ENCODE measurements at places on chromosomes 5 and 9.

- DNase-seq = no peak
Measured at GRCh38 chr5:759111-759751, 25.3 kb downstream of the ZDHHC11B start.

DNA sequence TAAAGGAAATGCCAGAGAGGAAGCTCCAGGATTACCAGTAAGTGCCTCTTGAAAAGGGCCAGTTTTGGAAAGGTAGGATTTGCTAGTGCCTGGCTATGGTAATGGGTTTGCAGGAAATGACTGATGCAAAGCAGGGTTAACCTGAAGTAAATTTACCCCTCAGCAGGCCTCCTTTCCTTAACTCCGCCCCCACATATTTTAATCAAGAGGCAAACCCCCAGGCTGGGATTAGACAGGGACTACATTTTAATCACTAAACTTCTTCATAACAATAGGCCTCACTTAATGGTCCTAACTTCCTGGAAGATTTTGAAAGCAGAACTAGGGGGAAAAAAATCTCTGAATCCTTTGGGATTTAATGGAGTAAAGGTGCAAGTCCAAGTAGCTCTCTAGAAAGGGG is 10.2 kb upstream of the SLC1A3 start:
- DNase-seq = no peak

DNA sequence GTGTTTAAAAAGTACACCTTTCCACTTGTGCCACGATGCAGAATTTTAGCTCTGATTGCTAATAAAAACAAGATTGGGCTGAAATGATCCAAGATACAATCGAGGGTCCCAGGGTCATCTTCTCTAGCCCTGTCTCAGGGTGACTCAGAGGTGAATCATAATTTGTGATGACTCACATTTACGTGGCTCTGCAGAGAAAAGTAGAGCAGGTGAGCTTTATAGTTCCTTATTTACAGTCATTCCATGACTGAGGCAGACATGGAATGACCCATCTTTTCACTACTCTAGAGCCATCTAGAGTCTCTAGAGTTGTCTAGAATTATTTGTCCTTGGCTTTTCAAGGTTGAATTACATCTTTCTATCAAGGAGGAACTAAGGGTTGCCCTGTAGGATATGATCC is 155.2 kb downstream of the GAS1 start:
- DNase-seq = no peak

- no peak for DNase-seq
Measured at GRCh38 chr9:32442433-32442832, 58.0 kb downstream of the ACO1 start.

GRCh38 chr5:61732796-61733195 is 400.7 kb downstream of the ZSWIM6 start:
- no peak for DNase-seq

DNA sequence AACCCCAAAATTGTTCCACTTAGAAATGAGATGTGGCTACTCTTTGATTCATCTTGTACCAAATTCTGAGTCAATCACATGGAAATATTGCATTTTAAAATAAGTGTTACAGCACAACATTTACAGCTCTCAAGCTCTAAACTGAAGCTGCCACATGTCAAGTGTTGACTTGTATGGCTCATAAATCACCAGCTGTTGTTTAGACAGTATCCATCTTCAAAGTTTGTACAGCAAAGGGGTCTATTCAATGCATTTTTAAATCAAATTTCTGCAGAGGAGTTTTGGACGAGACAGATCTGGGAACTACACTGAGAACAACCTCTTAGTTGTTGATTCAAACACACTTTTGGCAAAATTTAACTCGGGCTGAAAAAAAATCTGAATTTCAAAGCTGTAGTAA is 31.4 kb downstream of the CHSY3 start:
- DNase-seq = no peak

- no peak for DNase-seq
Measured at GRCh38 chr5:1141834-1142233, 30.0 kb upstream of the SLC12A7 start.

- DNase-seq = no peak
Measured at GRCh38 chr9:124814164-124814535, 37.2 kb downstream of the OLFML2A start.

GRCh38 chr9:12584656-12585522 is 108.3 kb upstream of the TYRP1 start:
- no peak for DNase-seq

GRCh38 chr5:153404747-153405146 is 85.7 kb upstream of the GRIA1 start:
- DNase-seq = no peak

- no peak for DNase-seq
Measured at GRCh38 chr9:119252671-119253299, 116.5 kb downstream of the BRINP1 start.

DNA sequence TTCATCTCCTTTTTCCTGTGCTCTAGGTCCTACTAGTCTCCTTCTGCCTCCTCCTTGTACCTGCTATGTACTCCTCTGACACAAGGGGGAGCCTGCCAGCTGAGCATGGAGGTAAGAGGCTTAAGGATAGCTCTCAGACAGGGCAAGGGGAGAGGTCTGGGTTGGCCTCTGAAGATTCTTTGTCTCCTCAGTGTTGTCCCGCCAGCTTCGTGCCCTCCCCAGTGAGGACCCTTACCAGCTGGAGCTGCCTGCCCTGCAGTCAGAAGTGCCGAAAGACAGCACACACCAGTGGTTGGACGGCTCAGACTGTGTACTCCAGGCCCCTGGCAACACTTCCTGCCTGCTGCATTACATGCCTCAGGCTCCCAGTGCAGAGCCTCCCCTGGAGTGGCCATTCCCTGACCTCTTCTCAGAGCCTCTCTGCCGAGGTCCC is 3.8 kb downstream of the CREB3 start:
- peak; percentile 27 for DNase-seq

GRCh38 chr5:36599986-36600779 is 6.2 kb upstream of the SLC1A3 start:
- no peak for DNase-seq

DNA sequence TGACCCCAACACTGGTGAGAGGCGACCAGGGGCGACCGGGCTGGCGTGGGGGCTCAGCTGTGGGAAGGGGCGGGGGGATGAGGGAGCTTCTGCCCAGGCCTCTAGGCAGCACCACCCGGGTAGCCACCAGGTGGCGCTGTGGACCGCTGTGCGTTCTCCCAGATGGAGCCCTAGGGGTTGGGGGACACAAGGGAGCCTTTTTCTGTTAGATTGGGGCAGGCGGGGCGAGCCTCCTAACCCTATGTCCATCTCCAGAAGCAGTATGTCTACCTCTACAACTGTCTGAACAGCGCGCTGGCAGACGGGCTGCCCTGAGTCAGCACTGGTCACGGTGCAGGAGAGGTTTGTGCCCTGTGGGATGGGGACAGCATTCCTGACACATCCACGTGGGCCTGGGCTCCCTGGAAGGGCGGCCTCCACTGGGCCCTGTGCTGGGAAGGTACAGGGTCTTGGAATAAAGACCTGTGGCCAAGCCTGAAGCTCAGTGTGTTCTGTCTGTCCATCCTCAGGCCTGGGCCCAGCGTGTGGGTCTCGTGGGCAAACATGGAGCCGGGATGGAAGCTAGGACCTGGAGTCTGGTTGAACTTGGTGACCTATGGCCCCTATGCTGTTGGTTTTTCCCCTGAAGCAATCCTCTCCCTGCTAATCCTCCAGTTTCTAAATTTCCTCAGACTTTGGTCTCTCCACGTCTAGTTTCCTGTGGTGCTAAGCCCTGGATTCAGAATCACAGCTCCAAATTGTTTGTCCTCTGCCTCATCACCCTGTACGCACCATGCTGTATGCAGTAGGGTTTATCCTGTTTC is 23.1 kb upstream of the SPTLC1 start:
- peak; percentile 38 for DNase-seq

DNA sequence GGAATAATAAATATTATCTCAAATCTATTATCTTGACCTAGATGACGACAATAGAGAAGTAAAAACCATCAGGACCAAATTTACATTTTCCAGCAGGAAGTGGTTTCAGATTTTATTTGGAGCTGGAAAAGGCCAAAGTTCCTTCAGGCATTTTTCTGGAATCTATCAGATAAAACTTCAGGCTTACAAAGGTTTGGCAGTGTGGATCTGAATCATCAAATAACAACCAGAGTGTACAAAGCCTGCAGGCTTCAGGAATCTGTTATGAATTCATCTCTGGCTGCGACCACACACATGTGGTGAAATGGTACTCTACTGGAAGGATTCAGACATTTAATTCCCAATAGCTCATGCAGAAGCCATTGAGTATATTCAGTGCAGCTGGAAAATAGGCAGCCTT is 726.4 kb upstream of the GRAMD2B start:
- no peak for DNase-seq

DNA sequence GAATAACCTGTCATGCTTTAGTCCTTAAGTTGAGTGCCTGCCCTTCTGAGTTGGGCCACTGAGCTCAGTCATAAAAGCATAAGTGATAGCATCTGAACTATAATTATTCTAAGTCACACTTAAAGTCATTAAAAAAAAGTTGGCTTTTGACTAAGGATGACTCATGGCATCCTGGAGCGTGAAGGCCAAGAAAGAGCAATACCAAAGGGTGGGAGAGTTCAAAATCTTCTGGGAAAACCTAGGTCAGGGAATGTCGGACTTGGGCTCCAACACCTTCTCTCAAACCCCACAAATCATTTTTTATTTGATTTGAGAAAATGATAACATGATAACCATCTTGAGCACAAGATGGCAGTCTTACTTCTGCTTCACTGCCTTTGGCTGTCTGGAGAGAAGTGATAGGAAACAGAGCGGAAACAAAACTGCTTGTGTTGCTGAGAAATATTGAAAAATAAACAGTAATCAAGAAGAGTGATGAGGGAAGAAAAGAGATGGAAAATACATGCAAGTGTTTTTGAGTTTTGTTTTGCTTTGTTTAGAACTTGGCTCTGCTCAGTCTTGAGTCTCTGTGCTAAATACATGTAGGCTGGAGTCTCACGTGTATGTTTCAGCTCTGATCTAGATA is 16.9 kb upstream of the NTRK2 start:
- DNase-seq = no peak

GRCh38 chr5:168553377-168554130 is 24.4 kb downstream of the FBLL1 start:
- DNase-seq = no peak

DNA sequence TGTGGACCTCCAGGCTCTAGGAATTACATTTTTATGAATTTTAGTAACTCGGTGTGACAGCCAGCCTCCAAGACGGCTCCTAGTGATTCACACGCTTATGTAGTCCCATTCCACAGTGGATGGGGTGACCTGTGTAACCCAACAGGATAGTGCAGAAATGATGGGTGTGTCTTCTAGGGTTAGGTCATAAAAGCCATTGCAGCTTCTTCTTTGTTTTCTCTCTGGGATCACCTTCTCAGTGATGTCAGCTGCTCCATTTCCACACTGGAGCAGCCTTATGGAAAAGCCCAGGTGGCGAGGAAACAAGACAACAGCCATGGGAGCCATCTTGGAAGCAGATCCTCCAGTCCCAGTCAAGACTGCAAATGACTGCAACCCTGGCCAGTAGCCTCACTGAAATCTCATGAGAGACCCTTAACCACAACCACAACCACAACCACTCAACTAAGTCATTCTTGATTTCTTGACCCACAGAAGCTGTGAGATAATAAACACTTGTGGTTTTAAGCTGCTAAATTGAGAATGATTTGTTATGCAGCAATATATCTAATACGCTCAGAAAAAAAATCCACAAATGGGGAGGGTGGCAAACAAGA is 5.1 kb upstream of the GNPDA1 start:
- no peak for DNase-seq

GRCh38 chr9:133826289-133827085 is 88.3 kb upstream of the SARDH start:
- DNase-seq = no peak

DNA sequence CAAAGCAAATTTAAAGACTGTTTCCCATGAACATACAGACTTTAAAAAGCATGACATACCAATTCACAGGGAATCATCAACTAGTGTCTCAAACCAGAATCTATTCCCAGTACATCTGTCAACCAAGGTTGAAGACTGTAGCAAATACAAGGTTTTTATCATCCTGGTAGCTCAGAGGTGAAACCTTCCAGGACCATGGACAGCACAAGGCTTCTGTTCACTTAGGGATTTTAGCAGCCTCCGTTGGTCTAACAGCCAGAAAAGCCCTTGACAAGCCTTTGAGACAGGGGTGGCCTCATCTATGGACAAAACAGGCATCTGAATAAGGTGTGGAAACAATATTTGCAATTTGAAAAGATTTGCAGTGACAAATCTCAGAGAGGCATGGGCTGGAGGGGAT is 119.0 kb downstream of the TRIM32 start:
- DNase-seq = no peak

DNA sequence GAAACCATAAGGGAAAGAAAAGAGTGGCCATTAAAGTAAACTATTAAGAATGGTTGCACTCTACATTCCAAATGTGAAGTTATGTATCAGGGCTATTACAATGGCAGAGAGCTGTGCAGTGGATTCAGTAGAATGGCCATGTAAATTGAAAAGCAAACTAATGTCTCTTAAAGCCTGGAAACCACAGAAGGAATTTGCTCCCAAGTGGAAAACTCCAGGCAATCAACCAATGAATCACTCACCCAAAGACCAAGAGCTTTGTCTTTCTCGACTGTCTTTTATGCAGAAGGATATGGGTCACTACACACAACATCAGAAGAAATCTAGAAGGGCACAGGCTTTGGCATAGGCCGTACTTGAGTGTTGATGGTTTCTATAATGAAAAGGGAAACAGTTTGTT is 114.9 kb downstream of the TLE1 start:
- no peak for DNase-seq

- no peak for DNase-seq
Measured at GRCh38 chr9:121350993-121351561, 19.0 kb downstream of the STOM start.

DNA sequence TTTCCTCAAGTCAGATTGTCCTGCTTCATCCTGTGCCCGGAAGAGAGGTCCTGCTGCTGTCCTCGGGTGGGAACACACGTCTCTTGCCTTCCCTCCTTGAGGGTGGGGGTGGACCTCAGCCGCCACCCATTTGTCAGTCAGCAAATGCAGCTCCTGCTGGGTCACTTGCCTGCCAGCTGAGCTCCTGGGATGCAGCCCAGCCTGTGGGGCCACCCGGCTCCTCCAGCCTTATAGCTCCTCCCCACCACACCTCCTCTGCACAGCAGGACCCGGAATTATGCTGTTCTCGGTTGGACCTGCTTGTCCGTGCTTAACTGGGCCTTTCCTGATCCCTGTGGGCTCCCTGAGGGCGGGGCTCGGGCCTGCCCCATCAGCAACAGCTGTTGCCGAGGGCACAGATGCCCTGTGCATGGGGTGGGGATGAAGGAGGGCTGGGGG is 52.7 kb downstream of the RXRA start:
- no peak for DNase-seq

DNA sequence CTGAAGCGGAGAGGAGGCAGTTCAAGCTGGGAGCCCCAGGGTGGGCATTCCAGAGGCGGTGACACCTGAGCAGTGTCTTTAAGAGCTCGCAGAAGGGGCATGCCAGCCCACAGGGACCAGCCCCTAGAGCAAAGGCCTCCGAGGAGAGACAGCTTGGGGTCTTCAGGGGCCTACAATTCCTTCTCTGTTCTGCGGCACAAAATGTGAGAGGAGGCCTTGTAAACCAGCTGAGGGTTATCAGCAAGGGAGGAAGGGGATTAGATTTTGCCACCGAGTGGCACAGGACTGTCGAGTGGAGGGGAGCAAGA is 505 bp upstream of the SIGMAR1 start:
- no peak for DNase-seq

- DNase-seq = no peak
Measured at GRCh38 chr5:76908166-76908565, 44.7 kb upstream of the CRHBP start.

All from stimulated activated CD4-positive, alpha-beta T cell treated with anti-CD3 and anti-CD28 coated beads, Interleukin-15, amount 100 ng/mL, for 1 hour (primary cell).